ENCODE measurements at places on chromosomes 11 and 22.

DNA sequence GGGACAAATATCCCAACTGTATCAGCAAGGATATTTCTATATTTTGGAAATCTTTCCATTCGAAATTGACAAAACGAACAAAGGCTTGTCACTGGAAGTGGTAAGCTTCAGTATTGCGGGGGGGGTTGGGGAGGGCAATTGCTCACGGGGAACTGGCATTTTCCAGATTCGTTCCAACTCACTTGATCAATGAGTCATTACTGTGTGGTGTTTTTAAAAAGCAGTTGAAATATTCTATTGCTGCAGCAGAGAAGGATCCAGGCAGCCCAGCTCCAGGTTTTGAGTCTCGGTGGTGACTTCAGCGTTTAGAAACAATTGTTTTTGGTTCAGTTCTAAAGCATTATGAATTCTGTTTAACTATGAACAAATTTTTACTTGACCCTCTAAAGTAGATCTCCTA lies 33.8 kb upstream of the FBLN1 start:
- no peak for DNase-seq

DNA sequence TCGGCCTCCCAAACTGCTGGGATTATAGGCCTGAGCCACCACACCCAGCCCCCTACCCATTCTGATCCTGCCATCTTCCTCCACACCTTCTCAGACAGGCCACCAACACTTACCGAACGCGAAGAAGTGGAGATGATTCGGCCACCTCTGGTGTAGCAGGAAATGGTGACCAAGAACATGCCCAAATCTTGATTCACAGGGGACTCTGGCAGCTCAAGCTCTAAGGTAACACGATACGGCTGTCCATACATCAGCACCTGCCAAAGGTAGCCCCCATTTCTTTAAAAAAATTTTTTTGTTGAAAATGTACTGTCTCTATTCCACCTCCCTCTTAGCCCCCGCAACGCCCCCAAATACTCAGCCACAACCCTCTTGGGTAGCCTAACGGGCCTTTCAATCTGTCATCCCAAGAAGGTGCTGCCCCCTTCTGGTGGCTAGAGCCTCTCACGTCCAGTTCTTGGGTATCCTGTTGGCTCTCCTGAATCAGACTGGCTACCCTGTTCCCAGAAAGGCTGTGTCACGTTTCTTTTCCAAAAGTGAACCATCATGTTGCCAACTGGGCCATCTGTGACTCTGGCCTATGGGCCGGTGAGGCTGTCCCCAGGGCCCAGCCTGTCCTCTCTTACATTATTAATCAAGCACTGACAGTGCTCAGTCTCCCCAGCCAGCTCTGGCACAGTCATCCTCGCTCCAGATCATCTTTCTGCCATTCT lies 5.3 kb upstream of the LRRN4CL start:
- DNase-seq = peak; percentile 73

GRCh38 chr11:70637186-70637800 lies 239.0 kb downstream of the CTTN start:
- no peak for DNase-seq

GRCh38 chr11:104549019-104549418 lies 349.2 kb downstream of the CASP12 start:
- DNase-seq = no peak

DNA sequence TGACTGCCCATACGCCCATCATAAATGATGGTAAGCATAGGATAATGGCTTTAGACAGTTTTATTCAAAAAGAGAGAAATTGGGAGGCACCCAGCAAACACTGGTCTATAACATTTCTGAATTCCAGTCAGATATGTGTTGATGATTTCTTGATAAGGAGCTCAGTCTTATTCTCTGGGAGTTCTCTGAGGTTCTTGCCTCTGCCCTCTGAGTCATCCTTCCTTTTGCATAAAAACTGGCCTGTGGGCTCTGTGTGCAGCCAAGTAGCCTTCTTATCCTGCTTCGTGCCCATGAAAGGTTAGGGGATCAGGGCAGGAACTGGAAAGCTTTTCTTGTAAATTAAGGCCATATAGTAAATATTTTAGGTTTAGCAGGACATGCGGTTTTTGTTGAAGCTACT lies 48.9 kb downstream of the FAR1 start:
- DNase-seq = no peak

DNA sequence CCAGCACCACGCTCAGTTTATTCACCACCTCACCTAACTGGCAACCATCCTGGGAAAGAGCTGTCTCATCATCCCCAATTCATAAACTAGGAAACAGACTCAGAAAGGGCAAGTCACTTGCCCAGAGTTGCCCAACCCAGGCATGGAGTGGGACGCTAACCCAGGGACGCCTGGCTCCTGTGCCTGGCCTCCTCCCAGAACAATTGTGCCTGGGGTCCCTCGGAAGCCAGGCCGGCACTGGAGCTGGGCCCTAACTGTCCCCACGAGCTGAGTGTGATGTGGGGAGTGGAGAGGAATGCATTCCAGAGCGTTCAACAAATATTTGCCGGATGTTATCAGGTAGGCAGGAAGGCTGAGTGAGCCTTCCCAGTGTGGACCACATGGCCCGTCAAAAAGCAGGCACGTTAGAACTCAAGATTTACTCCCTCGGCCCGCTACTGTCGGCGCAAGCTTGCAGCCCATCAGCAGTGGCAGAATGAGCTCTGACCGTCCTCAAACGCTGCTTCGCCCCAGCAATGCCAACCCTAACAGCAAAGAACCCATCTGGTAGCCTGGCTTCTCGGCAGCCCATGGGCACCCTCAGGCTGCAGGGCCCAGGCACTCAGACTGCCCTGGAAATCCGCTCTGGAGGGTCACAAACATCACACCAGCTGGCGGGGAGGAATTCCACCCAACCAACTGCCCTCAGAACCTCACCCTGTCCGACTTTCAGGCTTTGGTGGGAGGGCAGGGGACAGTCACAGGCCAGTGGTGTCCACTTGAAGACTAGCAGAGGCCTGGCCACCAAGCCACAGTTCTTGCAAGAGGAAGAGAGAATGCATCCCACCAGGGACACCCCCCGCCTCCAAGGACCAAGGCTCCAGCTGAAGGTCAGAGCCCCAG lies 35.6 kb downstream of the MYH9 start:
- no peak for DNase-seq

DNA sequence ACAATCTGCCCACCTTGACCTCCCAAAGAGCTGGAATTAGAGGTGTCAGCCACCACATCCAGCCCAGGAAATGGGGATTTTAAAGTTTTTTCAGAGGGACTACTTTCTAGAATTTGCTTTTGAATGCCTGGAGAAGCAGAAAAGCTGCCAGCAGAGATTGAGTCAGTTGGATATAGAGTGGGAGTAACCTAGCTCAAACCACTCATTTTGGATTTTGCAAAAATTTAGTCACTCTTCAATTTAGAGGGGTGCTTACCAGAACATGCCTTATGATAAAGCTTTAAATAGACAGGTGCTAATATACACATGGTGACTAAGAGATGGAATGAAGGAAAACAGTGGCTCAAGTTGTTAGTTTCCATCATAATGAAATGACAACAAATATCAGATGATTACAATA lies 26.5 kb upstream of the PSMA1 start:
- no peak for DNase-seq

- DNase-seq = no peak
These were observed 304.2 kb upstream of the ZC3H12C start for GRCh38 chr11:109788948-109789490.

DNA sequence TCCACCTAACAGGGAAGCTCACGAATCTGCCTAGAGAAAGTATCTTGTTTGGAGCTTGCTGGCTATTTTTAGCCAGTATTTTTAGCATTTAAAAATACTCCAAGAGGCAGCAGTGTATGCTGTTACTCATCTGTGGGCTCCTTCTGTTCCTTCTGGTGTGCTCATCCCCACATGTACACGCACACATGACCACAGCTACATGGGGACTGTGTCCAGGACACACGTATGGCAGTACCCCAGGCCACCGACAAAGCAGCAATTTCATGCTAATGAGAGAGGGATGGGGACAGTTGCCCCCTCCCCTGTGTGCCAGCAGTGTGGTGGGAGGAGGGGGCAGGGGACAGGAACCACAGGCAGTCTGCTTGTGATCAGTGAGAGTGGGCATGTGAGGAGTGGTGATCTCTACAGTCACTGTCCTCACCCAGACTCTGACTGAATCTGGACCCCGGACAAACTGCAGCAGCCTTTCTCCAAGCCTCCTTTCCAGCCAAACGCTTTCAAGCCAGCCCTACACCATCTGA lies 16.4 kb downstream of the USP2 start:
- DNase-seq = no peak

DNA sequence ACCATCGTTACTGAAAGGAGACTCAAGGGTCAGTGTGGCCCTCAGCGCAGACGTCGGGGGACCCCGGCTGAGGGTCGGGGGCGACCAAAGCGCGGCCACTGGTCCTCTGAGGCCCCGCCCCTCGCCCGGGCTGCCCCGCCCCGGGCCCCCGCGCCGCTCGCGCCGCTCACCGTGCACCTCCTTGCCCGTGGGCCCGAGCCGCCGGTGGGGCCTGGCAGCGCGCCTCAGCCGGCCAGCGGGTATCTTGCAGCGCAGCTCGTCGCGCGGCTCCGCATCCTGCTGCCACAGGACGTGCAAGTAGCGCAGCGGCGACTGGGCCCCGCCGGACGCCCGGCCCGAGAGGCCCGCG lies 419 bp downstream of the ANKRD54 start:
- peak; percentile 44 for DNase-seq

DNA sequence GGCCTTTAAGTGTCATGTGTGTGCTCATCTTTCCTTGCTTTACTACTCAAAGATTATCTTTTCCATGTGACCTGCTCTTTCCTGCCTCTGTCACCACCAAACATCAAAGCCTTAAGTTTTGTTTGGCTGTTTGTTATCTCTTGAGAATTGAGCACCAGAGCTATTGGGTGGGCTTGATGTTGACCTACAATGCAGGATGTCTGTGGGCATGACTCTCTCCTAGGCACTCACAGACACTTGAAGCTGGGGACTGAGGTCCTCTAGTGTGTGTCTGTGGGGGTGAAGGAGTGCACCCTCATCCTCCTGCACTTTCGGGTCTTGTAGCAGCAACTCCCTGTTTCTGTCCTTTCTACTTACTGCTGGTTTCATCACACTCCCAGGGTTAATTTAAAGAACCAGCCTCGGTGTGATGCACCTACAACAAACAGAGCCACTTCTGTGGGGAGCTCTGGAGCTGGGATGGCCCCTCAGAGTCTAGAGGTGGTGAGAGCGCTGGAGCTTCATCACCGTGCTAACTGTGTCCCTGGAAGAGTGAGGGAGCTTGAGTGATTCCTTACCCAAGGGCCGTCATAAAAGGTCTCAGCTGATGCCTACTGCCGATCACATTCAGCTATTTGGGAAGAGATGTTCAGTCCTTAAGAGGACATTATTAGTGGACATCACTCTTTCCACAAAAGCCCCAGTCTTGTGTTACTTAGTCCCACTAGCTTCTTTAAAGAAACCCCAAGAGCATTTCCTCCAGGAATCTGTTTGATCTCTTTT lies 56.3 kb downstream of the LRRC74B start:
- no peak for DNase-seq

DNA sequence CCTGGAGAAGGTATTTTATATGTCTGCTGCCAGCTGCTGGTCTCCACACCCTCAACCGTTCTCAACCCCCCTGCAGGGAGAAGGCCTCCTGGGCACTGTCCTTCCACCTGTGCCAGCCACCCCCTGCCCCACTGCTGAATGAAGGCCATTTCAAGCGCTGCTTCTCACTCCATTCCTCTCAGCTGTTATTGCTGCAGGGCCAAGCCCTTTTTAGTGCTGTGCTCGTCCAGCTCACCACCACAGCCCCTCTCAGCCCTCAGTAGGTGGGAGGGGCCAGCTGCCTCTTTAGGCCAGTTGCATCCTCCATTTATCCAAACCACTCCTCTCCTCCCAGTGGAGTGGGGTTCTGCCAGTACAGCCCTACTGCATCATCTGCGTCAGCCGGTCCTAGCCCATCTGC lies 1.8 kb upstream of the WBP2NL start:
- DNase-seq = no peak

- no peak for DNase-seq
These were observed 6.7 kb upstream of the SF1 start for GRCh38 chr11:64784813-64785581.

DNA sequence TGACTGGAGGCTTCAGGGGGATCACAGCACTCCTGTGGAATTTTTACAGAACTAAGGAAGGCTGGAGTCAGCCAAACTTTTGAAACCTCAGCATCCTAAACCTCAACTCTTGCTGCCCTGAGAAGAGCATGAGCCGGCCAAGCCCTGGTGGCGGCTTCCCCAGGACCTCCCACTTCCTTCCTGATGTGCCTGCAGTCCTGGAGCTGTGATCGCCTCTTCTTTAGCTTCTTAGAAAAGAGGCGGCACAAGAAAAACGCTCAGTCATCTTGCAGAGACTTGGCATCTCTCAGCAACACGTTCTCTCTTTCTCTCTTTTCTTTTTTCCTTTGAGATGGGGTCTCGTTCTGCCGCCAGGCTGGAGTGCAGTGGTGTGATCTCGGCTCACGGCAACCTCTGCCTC lies 40.4 kb upstream of the AMPD3 start:
- DNase-seq = no peak

- DNase-seq = no peak
These were observed 57.7 kb downstream of the PDGFD start for GRCh38 chr11:104106136-104106754.

- no peak for DNase-seq
These were observed 360.5 kb upstream of the API5 start for GRCh38 chr11:42951266-42951665.

DNA sequence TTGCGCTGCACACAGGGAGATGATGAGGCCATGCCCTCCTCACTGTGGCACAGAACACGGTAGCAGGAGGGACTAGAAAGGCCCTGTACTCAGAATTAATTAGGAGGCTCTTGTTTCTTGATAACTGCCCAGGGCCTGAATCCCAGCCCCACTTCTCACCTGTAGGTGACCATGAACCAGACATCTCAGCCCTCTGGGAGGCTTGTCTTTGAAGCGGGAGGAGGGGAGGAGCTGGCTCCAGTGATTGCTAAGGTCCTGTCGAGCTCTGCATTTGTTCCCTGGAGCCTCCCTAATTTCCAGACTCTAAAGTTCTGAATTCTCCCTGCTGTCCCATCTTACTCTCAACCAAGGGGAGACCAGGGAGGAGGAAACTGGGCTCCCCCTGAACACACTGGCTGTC lies 19.8 kb upstream of the OAF start:
- no peak for DNase-seq

DNA sequence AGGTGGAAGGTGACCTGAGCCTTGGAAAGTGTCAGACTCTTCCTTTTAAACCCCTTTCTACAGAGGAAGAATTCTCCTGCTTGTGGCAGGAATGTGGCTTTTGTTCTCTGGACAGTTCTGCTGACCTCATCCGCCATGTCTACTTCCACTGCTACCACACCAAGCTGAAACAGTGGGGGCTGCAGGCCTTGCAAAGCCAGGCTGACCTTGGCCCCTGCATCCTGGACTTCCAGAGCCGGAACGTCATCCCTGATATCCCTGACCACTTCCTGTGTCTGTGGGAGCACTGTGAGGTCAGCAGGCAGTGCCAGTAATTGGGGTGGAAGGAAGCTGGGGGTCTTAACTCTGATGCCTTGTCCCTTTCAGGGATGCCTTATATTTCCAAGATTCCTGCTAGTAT lies 9.3 kb downstream of the HINFP start:
- no peak for DNase-seq
